ENCODE measurements at places on chromosomes 11 and 22. TPM values are rescaled to one million over a fixed set of nuclear protein-coding genes. Genes with fewer than 3 reads are reported as not detected.

The MCM5 gene
- total RNA-seq: 293 TPM

The PRG2 gene
- total RNA-seq: 0.31 TPM

The COPB1 gene
- total RNA-seq: 71.6 TPM

The AP1B1 gene
- 64.0 TPM for total RNA-seq

The VSTM5 gene
- total RNA-seq: not detected

The PIWIL4 gene
- total RNA-seq: not detected

The PRDX5 gene
- 228 TPM for total RNA-seq

The TMX2 gene
- 91.3 TPM for total RNA-seq

The C11orf97 gene
- total RNA-seq: not detected

The POTEH gene
- not detected for total RNA-seq

The LMO2 gene
- total RNA-seq: 0.48 TPM

The CHRDL2 gene
- total RNA-seq: 0.33 TPM

The LMNTD2 gene
- 4.7 TPM for total RNA-seq

The FAM111A gene
- total RNA-seq: 20.1 TPM

The CHADL gene
- total RNA-seq: 1.3 TPM
